Stimulated activated CD4-positive, alpha-beta T cell treated with anti-CD3 and anti-CD28 coated beads, TNF-alpha, amount 100 ng/mL, for 1 hour (primary cell): ENCODE measurements at places on chromosomes 13 and 19.
A peak's percentile ranks its signal among the peaks of the same experiment; 100 is the strongest.

DNA sequence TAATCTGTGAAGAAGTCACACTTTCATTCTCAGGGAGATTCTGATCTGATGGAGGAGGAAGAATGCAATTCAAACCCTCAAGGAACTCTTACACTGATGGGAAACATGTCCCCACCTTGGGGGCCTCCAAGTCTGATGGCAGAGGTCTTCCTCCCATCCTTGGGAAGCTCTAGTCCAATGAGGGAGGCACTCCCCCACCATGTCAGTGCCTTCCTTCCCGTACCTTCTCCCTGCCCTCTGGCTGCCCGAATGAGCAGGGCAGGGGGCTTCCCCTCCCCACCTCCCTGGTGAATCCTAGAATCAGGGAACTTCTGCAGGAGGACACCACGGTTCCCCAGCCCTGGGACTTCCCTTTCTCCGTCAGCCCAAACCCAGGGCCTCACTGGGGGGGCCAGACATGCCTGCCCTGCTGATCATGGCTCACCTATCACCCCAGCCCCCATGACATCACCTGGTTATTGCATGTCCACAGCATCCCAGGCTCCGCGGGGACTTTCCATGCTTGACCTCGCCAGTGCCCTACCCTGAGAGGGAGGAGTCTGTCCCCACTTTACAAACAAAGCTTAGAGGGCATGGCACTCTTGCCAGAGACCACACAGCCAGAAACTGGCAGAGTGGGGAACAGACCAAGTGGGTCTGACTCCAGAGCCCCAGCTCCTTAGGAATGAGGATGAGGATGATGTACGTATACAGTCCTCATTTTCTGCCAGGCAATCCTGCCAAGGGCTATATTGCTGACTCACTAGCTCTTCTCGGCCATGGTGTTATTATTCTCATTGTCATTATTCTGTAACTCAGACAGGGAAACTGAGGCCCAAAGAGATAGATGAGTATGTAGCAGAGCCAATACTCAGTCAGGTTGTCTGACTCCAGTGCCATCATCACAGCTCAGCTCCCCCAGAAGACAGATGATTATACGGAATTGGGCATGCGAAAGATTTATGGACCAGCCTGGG lies 9.6 kb upstream of the BCL3 start:
- no peak for DNase-seq

- DNase-seq: no peak
Observed at GRCh38 chr13:87554045-87554444, 117.1 kb upstream of the SLITRK5 start.

DNA sequence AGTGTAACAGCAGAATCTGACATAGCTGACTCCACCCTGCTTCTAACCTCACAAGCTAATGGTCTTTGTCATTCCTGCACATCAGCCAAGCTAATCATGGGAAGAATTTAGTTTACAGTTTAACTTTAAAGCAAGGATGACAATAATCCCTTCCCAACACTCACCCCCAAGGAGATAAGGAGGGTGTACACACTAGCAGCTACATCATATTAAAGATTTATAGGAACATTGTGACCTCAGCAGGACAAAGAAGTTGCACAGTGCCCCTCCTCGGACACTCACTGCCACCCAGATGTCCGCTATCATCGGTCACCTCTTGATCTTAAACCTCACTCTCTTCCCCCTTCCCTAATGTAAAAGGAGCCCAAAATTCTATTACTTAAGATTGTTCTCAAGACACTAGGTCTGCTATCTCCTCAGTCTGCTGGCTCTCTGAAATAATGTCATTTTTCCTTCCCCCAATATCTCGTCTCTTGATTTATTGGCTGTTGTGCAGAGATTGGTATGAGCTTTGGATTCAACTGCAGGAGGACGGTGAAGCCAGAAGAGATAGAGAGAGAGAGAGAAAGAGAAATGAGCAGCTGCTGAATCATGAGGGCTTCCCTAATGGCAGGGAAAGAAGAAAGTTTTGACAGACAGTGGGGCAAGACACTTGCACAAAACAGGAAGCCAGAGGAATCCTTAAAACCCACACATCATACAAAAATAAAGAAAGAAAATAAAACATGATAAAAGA lies 17.5 kb upstream of the FFAR2 start:
- no peak for DNase-seq

DNA sequence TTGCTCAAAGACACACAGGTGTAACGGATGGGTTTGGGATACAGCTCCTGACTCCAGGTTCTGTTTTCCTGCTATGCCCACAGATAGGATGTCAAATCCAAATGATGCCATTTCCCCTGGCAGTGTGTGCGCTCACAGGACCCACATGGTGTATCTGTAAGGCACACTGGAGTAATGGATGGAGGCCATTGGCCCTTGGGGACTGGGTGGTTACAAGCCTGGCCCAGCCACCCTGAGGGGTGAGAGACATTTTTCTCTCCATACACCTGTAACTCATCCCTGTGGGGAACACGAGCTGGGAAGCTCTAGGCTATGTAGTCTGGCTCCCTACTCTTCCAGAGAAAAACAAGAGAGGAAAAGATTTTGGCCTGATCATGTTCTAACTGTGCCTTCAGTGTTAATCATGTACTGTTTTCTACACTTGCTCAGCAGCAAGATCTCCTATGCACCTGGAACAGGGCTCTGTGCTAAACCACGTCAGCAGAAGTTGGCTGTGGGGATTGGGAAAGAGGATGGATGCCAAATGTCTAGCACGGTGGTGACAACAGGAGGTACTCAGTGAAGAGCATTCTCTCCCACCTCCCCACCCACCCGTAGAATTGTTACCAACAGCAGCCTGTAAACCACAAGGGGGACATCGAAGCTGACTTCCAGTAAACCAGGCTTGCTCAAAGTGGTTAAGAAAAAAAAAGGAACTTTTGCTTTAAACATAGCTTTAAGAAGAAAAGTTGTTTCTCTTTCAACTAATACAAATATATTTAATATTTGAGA lies 237.0 kb downstream of the LACC1 start:
- DNase-seq: no peak

DNA sequence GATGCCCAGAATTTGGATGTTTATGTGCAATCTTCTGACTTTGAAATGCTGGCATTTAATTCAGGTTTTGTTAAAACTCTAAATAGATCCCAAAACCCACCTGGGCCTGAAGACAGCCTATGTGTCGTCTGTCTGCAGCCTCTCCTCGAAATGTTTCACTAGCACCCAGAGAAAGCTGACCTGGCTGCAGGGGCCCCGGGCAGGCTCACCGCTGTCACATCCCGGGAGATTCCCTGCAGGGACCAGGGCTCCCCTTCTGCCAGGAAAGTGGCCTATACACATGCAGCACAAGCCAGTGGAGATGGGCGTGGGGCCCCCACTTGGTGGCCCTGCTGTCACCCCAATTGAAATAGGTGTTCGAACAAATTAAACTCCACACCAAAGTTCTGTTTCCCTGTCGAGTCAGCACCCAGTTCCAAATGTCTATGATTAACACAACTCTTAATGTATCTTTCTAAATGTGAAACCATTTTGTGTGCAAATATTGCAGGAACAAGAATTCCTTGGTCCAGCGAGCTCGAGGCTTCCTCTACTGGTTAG lies 145.8 kb upstream of the ZNF507 start:
- no peak for DNase-seq

DNA sequence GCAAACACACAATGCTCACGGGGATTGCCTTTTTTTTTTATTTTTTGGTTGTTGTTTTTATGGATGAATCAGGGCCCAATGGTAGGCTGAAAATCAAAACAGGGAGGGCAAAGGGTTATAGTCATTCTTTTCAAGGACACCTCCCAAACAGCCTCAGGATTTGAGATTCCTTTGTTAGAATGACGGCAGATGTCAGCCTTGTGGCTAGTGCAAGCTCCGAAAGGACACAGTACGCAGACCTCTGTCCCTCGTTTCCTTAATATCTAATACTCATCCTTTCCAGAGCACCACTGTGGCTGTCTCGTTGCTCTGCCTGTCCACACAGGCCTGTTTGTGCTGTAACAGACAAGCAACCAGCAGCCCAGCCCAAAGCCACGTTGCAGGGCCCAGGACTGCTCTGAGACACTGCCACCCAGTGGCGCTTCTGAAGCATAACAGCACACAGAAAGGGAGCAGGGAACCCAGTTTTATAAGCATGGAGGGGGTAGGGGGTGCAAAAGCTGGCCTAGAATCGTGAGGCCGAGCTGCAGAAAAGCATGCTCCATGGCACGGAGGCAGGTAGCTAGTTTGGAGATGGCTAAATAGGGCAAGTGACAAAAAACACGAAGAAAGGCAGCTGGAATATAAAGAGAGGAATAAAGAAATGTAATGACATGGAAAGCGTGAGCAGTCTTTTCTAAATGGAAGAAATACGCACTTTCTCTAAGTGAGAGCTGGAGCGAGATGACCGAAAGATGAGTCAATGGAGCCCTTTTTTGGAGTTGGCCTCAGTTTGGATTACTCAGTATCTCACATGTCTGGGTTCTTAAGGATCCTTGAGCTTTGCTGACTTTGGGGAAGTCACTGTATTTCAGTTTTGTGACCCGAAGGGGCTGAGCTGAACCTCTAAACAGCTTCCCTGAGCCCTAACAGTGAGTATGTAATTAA lies 40.7 kb upstream of the MEDAG start:
- peak; percentile 15 for DNase-seq

DNA sequence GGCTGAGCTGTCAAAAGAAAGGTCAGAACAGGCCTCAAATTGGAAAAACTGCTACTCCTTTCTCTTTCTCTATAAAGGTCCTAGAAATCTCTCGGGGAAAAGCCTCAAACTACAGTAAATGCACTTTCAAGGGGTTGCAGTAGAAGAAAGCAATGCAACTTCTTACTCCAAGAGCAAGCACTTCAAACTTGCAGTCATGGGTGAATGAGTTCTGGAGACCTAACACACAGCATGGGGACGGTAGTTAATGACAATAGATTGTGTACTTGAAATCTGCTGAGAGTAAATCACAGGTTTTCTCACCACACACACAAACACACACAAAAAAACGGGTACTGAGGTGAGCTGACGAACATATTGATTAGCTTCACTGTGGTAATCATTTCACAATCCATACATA lies 11.8 kb downstream of the TUBGCP3 start:
- no peak for DNase-seq

DNA sequence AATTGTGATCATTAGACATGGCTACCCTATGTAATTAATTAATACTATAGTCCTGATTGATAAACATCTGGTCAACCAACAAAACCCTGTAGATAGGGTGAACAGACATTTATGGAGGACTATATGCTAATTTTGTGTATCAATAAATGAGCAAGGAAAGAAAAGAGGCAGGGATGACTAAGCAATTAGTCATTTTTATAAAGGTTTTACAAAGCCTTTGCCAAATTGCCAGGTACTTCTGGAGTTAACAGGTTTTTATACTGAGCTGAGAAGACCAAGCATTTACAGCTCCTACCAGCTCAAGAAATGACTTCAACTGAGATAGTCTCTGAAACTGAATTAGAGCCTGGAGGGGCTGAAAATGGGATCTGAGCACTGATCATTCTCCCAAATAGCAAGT lies 186.8 kb upstream of the PRR20A start:
- no peak for DNase-seq

DNA sequence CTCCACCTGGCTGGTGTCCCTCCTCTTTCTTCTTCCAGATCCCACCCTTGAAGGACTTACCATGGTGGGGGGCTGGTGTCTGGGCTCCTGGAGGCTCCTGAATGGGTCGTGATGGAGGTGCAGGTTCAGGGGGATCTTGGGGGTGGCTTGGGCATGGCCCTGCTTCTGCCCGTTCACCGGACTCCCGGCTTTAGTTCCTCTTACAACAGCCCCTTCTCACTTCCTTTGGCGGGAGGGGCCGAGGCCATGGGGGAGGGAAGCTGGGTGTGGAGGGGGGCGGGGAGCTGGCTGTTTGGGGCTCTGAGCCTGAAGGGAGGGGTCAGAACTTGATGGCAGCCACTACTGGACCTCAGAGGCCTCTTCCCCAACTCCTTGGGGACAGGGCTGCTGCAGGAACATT lies at the start of gene MYO1F:
TSS of gene MYO1F (minus strand) at position 196 of the 400 bp plus-strand sequence. CDS start at position 63, 133 bp downstream.
- no peak for DNase-seq

DNA sequence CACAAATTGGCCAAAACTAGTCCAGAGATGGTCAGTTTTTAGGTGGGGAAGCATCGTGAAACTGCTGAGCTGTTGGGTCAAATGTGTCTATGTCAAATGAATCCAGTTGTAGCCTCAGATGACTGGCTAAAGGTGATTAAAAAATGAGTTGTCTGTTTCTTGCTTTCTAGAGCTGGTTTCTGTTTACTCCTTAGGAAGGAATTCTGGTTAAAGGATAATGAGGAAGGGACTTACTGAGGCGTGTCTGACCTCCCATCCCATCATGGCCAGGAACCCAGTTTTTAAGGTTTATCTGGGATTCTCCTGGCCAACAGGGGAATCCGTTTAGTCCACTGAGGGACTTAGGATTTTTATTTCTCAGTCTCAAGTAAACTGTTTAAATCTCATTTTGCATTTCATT lies 256.5 kb downstream of the UQCRFS1 start:
- no peak for DNase-seq

GRCh38 chr13:44432650-44433049 lies 59.0 kb downstream of the SERP2 start:
- DNase-seq: no peak

DNA sequence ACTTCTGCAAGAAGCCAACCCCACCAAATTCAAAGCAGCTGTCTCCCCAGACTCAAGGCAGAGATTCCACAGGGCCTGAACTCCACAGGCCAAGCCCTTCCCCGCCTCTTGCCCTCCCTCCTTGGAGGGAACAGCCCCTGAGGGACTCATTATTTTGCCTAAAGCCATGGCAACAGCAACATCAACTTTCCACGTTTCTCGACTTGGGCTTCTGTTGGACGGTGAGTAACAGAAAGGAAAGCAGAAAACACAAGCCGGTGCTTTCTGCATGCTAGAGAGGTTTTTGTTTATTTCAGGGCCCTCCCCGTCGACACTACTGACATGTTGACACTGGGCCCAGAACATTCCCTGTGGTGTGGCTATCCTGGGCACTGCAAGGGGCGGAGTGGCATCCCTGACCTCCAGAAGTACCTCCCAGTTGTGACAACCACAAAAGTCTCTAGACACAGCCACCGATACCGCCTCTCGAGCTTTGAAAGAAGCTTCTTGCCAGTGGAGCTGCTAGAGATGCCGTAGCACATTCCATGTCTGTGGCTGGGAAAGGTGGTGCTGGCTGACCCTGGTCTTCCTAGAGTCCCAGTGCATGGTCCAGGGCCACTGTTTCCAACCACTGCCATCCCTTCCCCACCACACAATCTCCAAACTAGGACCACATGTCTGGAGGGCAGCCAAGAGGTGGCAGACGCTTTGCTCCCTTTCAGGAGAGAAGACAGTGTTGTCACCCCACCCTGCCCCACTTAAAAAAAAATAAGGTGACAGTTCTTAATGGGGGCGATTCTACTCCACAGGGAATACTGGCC lies 12.8 kb downstream of the CAPS start:
- DNase-seq: no peak

DNA sequence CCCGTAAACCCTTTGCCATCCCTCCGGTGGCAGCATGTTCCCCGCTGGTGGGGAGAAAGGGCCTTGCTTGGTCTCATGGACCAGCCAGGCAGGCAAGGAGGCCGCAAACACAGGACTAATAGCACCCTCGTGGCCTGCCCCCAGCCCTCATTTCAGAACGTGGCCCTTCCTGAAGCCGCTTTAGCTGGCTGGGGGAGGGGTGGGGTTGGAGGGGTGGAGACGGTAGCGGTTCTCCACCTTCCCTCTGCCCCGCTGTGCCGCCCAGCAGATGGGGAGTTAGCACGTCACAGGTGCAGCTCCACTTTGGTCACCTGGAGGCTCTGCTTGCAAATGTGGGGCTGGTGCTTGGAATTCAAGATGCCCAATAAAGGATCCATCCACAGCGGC lies 59.3 kb upstream of the URI1 start:
- DNase-seq: no peak

- DNase-seq: no peak
Observed at GRCh38 chr19:49338691-49339300, 3.6 kb downstream of the CD37 start.

GRCh38 chr19:51654783-51655182 lies 8.2 kb upstream of the SIGLEC14 start:
- DNase-seq: no peak
